ENCODE measurements at places on chromosomes 1 and 21.

DNA sequence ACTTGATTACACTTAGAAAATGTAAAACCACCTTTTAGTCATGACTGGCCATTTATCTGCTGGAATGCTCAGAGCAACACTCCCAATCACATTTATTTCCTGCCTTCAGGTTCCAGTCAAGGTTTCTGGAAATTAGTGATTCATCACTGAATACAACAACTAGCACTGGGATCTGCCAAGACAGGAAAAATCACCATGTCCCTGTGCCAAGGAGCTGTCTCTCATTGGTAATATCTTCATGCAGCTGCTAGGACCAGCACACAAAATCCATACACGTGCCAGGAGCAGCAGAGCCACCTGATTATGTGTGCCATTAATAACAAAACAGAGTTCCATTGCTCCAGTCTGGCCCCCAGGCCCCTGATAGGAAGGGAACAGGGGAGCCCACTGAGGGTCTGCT lies 194.6 kb downstream of the TNR start:
- no peak for DNase-seq

- no peak for DNase-seq
Observed at GRCh38 chr1:201881617-201882016, 7.1 kb upstream of the SHISA4 start.

GRCh38 chr1:68046885-68047658 lies 3.4 kb downstream of the DIRAS3 start:
- no peak for DNase-seq

GRCh38 chr21:34874684-34875513 lies 174.2 kb downstream of the RUNX1 start:
- peak; percentile 17 for DNase-seq
